Hematopoietic multipotent progenitor cell treated with erythropoietin and hydrocortisone succinate and interleukin-3 and kit ligand, for 17 days (in vitro differentiated cells): ENCODE measurements at places on chromosomes 13 and 19.

DNA sequence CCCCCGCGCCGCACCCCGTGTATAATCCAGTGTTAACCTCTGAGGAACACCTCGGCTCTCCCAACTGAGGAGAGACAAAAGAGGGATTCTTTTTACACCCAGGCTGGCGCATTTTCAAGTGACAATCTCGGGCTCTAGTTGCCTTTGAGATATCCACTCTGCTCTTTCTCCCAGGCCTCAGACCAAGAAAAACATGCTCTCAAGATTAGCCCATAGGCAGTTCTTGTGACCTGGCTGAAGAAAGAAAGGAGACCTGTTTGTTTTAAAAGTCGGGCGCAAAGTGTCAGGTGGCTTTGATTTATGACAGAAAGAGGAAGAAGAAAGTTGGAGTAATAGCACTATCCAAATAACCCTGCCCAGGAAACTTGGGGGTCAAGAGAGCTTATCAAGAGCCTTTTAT lies 27.3 kb downstream of the SHISA2 start:
- no peak for DNase-seq

- DNase-seq: no peak
Observed at GRCh38 chr13:30276178-30276577, 31.2 kb downstream of the KATNAL1 start.

- DNase-seq: no peak
Observed at GRCh38 chr19:11451871-11452619, 16.6 kb downstream of the PRKCSH start.

- DNase-seq: no peak
Observed at GRCh38 chr13:24617256-24618010, 62.8 kb upstream of the ATP12A start.

GRCh38 chr13:54999399-54999907 lies 1970.8 kb downstream of the OLFM4 start:
- no peak for DNase-seq

GRCh38 chr13:60012488-60012887 lies 151.2 kb downstream of the DIAPH3 start:
- peak; percentile 9 for DNase-seq

- DNase-seq: no peak
Observed at GRCh38 chr19:35074426-35075201, 33.1 kb downstream of the HPN start.

DNA sequence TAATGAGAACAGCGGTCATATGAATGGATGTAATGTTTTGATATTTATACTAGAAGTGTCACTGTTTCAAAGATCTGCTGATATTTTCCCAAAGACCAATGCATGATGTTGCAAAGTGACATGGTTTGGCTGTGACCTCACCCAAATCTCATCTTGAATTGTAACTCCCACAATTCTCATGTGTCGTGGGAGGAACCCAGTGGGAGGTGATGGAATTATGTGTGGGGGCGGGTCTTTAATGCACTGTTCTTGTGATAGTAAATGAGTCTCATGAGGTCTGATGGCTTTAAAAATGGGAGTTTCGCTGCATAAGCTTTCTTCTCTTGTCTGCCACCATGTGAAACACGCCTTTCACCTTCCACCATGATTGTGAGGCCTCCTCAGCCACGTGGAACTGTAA lies 98.3 kb downstream of the AKAP11 start:
- no peak for DNase-seq

- no peak for DNase-seq
Observed at GRCh38 chr13:112457485-112457884, 81.3 kb downstream of the SPACA7 start.

- peak; percentile 100 for DNase-seq
Observed at GRCh38 chr19:19385131-19385895, 20.2 kb upstream of the GATAD2A start.

- DNase-seq: no peak
Observed at GRCh38 chr19:5025027-5025426, 56.1 kb downstream of the KDM4B start.

DNA sequence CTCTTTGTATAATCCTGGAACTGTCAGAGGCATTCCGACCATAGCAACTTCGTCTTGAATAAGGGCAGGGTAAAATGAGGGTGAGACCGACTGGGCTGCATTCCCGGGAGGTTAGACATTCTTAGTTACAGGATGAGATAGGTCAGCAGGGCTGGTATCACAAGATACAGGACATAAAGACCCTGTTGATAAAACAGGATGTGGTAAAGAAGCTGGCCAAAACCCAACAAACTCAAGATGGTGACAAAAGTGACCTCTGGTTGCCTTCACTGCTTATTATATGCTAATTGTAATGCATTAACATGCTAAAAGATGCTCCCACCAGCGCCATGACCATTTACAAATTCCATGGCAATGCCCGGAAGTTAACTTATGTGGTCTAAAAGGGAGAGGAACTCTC lies 27.7 kb upstream of the MBNL2 start:
- DNase-seq: no peak

- DNase-seq: no peak
Observed at GRCh38 chr13:34933349-34933748, 8.7 kb upstream of the NBEA start.

- DNase-seq: no peak
Observed at GRCh38 chr19:35754370-35755130, 2.3 kb downstream of the HSPB6 start.
